Activated CD4-positive, alpha-beta T cell treated with anti-CD3 and anti-CD28 coated beads, Interleukin-2, amount 50 U/mL, for 1 hour (primary cell): ENCODE measurements at places on chromosomes 6 and 20.
A peak's percentile ranks its signal among the peaks of the same experiment; 100 is the strongest.

DNA sequence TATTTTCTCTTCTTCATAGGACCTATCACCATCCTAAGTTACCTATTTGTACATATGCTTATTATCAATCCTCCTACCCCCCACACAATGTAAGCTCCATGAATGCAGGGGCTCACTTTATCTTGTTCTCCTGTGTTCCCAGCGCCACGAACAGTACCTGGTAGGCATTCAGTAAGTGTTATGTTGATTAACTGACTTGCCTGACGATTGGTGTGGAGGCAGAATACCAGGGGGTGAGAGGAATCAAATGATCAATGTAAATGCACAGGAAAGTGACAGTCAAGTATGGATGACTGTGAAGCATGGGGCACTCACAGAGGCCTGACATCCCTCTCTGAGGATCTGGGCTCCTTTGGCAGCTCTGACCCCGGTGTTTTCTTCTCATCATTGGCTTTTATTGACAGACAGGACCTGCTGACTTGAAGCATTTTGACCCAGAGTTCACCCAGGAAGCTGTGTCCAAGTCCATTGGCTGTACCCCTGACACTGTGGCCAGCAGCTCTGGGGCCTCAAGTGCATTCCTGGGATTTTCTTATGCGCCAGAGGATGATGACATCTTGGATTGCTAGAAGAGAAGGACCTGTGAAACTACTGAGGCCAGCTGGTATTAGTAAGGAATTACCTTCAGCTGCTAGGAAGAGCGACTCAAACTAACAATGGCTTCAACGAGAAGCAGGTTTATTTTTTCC is 6.1 kb upstream of the IFT52 start:
- no peak for DNase-seq

DNA sequence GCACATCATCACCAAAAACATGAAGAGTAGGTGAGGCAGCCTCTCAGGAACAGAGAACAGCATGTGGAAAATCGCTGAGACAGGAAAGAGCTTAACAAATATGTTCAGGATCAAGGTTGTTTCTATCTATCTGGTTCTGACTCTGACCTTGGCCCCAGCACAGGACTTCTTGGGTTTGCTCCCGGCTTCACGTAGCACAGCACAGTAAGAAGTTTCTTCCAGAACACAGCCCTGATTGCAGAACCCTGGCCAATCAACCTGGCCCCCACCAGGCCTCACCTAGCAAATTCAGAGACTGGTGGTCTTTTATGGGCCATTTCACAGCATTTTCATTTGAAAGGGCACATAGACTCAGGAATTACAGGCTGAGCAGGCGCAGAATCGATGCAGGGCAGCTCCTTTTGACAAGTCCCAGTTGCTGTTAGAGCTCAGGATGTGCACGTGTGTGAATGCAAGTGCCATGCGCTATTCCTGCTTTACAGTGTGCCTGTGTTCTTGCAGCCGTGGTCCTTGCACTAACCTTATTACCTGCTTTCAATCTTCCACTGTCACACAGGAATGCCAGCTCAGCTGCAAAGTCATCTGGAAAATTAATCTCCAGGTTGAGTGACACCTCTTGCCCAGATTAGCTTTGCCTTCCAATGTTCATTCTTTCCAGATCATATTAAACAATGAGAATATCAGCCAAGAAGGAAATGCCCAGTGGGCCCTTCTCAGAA is 100.5 kb upstream of the SLC2A12 start:
- no peak for DNase-seq

- DNase-seq, result no peak
These were observed 494.1 kb upstream of the ARID1B start for GRCh38 chr6:156283091-156283490.

DNA sequence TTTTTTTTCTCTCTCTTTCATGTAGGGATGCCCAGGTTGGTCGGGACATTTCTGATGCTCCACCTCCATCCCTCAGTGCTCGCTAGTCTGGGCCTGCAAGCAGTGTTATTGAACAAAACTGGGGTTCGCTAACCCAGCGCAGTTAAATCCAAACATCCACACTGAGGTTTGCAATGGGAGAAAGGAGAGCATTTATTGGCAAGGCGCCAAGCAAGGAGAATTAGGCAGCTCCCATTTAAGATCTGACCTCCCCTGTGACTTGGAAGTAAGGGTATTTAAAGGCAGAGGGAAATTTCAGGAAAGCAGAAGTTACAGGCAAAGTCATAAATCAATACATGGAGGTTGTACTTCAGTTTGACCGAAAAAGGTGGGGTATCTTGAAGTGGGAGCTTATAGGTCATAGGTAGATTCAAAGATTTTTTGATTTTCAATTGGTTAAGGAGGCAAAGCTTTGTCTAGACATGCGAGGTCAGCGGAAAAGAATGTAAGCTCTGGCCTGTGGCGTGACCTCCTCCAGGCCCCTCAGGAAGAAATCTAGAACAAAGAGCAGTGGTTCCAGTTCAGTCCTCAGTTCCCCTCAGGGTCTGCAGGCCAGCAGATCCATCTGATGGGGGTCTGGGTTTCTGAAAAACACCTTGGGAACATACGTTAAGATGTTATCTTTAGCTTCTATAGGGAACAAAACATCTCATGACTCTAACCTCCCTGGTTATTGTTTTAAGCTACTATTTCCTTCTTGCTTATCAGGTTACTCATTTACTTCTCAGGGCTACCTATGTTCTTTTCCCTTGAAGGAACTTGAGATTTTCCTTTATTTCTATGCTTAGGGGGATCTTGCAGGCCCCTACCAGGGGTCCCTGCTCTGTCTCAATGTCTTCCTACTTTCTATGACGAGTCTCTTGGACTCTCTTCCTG is 66.0 kb upstream of the KIF16B start:
- DNase-seq, result no peak

DNA sequence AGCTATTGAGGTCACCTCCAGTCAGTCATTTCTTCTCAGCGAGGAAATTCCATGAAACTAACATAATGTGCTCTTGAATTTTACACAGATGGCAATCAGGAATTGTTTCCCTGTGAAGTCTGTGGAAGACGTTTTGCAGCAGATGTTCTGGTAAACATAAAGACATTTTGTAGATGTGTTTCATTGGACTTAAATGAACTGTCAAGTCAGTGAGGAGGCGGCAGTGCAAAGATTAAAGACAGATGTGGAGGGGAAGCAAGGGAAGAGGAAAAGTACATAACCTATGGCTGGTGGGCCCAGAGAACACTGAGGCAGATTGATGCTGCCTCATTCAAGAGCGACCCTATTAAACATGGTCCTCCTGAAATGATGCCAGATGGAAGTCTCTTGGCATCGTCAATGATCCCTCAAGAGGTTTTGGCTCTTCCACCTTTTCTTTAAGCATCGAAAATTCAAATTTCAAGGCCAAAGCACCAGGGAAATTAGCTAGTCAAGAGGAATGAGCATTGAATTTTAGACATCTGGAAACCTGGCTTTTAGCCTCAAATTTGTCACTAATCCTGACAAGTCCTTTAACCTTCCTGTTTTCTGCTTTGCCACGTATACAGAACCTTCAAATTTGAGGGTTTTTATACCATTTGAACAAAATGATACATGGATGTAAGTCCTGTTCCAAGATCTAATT is 20.1 kb downstream of the ZC2HC1B start:
- no peak for DNase-seq

- DNase-seq, result no peak
These were observed 72.3 kb upstream of the SLC22A1 start for GRCh38 chr6:160049346-160049745.

GRCh38 chr6:149922642-149923326 is at the start of gene RAET1G:
RAET1G (minus strand) TSS chr6:149923121; CDS start chr6:149923010, 111 bp downstream.
- DNase-seq, result peak; percentile 83

DNA sequence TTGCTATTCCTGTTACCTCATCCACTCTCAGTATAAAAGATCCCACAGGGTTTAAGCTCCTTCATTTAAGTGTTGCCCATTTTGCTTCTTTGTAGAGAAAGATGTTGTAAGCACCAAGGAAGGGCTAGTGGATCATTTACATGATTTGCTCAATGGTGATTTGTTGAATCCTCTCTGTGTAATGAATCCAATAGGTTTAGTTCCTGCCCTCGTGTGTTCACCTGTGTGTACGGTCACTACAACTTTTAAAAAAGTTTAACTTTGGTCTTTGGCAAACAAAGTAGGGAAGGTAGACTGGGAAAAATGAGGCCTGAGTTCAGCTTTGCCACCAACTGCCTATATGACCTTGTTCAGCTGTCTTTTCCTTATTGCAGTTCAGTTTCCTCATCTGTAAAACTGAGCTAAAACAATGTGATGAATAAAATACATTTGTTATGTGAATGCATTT is 51.5 kb downstream of the DHX35 start:
- no peak for DNase-seq

DNA sequence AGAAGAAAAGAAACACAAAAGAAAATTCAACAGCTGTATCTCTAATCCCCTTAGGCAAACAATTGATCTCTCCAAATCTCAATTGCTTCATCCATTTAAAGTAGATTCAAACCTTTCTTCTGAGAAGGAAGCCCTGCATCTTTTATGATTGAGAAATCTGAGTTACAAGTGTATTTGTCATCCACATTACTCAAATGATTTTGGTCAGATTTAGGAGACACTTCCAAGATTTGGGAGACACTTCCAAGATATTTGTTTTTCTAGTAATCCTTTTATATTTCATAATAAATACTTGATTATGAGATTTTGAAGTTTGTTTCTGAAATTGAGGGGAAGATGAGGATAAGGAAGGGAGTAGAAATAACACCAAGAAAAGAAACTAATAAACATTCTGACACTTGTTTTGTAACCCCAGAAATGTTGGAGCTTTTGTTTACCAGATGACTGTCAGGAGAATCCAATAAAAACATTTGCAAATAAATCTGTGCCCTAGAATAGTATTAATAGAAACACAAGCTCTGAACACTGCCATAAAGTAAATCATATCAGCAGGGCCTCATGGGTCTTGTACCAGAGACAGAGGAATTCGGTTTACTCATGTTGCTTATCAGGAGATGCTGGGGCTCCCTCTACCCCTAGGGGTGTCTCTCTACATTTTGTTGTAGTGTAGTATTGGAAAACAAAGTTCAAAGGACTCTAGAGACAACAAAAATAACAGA is 314.3 kb upstream of the NT5E start:
- DNase-seq, result no peak

DNA sequence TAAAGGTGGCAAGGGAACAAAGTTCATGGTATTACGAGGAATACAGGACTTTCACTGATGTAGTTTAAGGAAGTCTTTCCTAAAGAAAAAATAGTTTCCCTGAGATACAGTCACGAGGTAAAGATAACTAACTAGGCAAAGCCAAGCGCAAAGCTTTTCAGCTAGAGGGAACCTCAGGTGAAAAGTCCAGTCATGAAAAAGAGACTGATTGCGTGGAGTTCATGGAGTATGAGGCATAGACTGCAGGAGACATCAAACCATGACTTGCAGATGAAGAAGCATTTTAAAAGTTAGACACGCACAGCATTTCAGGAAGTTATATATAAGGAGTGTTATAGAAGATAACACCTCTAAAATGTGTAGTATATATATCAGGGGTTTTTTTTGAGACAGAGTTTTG is 205.6 kb upstream of the ZNF184 start:
- DNase-seq, result no peak

DNA sequence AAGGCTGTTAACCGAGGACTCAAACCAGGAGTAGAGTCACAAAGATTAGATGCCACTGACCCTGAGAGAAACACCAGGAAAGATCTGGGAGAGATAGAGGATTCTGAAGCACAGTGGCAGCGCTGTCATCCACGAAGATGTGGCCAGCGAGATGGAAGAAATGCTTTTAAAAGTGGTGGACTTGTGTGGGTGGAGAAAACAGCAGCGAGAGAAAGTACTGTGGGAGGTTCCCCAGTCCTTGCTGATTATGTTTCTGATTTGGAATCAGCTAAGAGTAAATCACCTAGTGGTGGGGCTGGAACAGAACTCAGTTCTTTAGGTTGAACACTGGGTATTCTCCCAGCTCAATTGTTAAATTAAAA is 435 bp upstream of the ZNF322 start:
- no peak for DNase-seq

- no peak for DNase-seq
These were observed 5.9 kb upstream of the TUBB2A start for GRCh38 chr6:3163248-3163594.

GRCh38 chr6:110265273-110265672 is 85.0 kb downstream of the CDC40 start:
- no peak for DNase-seq

DNA sequence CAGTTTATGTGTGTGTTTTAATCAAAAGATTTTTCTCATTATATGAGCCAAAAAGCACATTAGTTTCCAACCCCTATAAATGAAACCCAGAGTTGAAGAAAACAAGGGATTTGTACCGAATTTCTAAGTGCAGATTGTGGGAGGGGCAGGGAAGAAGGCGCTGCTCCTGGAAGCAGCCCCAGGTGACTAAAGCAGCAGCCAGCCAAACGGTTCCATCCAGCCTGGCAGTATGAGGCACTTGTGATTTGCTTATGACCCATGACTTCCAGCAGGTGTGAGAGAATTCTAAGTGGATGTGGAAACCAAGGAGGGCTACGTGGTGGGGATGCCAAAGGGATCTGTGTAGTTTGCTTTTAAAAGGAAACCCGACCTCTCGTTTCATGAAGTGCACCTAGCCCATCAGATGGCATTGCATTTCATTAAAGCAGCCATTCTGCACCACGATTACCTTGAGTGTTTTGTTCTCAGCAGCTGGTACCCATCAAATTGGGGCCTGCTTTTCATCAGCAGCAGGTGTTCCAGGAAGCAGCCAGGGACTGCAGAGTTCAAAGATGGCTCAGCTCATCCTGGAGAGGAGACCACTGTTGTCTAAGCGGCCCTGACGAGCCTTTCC is 79.1 kb downstream of the DTD1 start:
- DNase-seq, result no peak

DNA sequence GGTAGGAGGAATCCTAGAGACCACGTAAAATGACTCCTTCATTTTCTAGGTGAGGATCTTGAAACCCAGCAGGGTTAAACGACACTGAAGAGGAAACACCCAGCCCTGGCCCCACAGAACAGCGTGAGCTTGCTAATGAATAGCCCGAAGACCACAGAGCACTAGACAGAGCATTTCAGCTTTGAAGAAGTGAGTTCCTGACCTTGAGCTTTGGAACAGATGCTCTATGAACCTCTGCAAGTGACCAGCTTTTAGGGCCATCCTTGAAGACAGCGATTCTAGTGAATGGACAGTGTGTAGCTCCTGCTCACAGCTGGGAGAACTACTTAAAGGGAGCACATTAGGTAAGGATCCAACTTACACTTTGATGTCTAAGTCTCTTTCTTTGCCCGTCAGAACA is 74.0 kb upstream of the FRMD1 start:
- DNase-seq, result no peak
